Inflammatory macrophage treated with lipopolysaccharide for 1 hour (primary cell): ENCODE measurements at places on chromosomes 16 and 17.

GRCh38 chr16:77041468-77041867 is 149.5 kb upstream of the MON1B start:
- no peak for DNase-seq

DNA sequence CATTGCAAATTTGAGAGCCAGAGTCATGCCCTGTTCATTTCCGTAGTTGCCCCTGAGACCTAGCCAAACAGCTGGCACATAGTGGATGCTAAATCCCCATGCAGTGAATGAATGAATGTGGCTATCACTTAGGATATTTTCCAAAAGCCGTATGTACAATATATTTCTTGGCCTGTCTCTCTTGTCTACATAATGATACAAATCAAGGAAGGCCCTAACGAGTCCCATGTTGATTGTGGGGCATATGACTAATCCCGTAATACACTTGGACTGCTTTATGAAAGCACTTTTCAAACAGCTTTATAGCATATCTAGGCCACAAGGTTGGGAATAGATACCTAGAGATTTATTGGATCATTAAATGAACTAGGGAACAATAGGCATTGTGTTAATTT is 478.0 kb downstream of the SLC39A11 start:
- no peak for DNase-seq

DNA sequence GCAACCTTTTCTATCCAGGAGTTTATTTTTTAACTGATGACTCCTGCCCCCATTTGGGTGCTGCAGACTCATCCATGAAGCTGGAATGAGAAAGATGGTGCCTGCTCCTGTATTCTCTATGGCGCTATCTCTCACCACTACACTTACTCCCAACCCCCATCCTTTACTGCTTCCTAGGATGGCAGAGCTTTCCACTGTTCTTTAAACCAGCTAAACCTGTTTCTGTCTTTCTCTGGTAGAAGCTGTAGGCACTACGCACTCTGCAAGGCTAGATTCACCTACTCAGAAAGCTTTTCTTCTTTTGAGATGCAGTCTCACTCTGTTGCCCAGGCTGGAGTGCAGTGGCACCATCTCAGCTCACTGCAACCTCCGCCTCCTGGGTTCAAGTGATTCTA is 47.0 kb downstream of the ADAMTS18 start:
- no peak for DNase-seq

DNA sequence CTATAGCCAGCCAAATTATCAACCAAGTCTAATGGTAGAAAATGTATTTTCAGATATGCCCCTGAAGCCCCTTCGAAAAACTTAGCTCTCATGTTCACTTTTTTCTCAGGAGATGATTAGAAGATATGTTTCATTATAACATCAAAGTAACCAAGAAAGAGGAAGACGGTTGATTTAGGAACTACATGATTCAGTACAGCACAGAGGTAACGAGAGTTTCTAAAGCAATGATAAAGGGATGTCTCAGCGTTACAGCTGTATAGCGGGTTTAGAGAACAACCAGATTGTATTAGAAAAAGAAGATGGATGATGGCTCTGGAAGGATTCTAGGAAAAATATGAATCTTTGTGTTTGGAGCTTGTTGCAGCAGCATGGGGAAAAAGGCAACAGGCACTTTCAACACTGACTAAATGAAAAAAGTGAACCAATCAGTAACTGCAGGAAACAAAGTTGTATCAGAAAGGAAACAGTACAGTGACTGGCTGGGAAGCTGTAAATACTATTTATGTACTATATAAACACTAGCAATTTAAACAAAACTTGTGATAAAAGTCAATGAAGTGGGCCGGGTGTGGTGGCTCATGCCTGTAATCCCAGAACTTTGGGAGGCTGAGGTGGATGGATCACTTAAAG is 21.5 kb downstream of the MBTD1 start:
- no peak for DNase-seq

DNA sequence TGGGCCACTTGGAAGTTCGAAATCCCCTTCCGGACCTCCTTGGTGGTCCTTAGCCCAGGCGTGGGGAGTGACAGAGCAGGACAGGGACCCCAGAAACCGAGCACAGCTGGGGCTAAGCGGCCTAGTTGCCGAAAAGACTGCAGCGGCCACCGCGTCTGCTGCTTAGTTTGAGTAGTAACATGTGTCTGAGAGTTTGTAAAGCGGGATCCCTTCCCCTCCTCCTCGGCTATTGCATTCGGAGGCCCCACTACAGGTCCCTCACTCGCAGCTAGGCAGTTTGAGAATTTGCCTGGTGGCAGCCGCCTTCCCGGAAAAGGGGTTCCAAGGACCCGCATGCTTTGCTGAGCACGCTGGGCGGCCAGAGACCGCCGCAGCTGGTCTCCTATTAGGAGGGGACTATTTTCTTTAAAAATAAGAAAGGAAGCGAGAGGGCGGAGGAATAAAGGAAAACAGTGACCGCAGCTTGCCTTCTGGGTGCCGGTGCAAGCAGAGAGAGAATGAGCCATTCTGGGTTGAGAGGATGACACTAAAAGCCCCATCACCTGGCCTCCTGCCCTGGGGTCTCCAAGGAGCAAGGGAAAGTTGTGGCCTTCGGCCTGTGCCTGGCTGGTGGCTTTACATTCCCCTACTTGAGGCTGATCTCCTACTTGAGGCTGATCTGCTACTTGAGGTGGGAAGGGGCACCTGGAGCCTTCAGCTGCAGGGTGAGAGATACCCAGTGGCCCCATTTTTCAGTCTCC is 1.1 kb upstream of the HOXB5 start:
- DNase-seq, result no peak

GRCh38 chr16:11639925-11640899 is 28.0 kb upstream of the SNN start:
- peak; percentile 99 for DNase-seq

DNA sequence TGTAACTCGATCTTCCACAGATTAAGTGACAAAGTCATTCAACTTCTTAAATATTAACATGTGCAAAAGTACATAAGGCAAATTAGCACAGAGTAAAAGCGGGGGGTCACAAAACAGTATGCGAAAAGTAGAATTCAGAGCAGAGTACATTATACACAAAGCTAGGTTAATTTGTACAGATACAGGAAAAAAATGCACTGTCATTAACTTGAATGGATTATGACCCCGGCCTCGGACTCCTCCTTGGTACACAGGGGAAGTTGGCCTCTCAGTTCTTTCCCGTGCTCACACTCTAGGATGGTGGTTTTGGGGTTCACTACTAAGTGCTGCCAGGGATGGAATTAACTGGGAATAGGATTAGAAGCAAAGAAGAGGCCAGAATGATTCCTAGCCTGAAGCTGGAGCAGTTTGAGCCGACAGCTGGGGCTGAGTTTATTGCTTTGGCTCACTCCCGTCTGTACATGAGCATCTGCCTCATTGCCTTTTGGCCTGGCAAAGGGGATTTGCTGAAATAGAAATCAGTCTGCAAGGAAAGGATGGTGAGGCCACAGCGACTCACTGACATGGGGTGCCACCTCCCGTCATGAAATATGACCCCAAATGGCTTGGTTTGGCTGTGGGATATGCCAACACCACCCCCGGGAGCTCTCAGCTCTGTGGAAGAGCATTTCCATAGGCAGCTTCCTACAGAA is 23.6 kb downstream of the NTN1 start:
- no peak for DNase-seq

DNA sequence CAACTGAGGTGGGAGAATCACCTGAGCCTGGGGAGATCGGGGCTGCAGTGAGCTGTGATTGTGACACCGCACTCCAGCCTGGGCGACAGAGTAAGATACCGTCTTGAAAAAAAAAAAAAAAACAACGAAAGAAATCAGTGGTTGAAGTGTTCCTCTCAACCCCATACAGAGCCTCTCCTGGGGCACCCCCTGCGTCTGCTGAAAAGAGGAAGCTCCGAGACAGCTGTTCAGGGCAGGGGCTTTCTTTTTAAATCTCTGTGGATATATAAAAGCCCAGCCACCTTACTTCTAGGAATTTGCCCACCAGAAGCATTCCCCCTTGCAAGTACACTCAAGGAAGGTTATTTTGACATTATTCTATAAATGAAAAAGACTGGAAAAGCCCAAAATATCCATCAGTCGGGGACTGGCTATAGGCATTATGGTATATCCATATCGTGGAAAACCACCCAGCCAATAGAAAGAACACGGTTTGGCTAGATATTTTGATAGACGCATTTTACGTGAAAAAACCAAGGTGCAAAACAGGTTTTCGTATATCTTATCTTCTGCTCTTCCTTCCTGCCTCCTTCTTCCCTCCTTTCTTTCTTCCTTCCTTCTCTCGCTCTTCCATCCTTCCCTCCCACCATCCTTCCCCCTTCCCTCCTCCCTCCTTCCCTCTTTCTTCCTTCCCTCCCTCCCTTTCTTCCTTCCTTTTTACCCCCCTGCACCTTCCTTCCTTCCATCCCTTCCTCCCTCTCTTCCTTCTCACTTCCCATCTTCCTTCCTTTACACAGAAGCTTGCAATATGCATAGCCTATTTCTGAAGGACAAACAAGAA is 9.2 kb upstream of the CCL22 start:
- peak; percentile 74 for DNase-seq

DNA sequence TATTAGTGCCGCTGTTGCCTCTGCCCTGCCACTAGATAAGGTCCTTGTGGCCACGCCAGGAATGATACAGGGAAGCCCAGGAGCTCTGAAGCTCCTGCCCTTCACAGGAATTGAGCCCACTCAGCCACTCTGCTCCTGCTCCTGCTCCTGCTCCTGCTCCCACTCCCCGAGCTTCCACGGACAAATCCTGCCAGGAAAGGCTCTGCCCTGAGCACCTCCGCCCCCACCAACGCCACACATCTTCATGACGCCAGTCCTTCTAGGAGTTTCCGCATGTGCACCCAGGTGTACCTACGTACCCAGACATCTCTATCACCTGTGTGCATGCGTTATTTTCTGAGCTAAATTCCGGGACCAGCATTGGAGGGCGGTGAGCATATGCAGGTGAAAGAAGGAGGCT is 369.1 kb downstream of the C16orf95 start:
- no peak for DNase-seq

DNA sequence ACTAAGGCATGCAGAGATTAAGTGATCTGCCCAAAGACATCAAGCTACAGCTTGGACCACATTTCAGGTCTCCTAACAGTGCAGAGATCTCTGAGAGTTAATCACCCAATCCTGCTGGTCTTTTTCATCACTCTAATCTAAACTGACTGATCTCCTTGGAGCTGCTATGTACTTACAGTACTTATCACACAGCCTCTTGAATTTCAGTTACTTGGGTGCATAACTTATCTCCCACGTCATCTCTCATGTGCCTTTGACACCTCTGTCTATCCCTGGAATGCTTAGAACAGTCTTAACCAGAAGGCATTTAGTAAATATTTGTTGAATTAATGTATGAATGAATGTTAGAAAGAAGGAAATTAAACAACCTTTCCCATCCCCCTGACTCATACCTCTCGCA is 139.0 kb downstream of the SNX11 start:
- no peak for DNase-seq

DNA sequence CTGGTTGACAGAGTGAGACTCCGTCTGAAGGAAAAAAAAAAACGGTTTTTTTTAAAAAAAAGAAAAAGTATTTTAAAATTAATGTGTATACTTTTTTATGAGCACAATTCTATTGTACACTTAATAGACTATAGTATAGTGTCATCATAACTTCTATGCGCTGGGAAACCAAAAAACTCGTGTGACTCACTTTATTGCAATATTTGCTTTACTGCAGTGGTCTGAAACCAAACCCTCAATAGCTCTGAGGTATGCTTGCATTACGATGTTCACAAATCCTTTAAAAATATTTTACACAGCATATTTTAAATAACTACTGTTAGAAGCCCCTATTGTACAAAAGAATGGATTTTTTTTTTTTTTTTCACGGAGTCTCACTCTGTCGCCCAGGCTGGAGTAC is 12.4 kb upstream of the MAP2K6 start:
- no peak for DNase-seq

DNA sequence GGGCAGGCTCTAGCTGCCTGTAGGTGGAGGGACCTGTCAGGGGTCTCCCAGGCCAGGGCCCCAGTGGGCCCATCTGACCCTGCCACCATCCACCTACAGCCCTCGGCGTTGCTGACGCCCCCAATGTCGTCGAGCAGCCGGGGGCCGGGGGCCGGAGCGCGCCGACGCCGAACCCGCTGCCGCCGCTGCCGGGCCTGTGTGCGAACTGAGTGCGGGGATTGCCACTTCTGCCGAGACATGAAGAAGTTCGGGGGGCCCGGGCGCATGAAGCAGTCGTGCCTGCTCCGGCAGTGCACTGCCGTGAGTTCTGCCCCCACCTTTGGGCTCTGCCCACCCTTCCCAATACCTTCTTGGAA is 2.2 kb downstream of the FBXL19 start:
- DNase-seq, result no peak

GRCh38 chr17:27565874-27566670 is 64.9 kb upstream of the LGALS9 start:
- no peak for DNase-seq

DNA sequence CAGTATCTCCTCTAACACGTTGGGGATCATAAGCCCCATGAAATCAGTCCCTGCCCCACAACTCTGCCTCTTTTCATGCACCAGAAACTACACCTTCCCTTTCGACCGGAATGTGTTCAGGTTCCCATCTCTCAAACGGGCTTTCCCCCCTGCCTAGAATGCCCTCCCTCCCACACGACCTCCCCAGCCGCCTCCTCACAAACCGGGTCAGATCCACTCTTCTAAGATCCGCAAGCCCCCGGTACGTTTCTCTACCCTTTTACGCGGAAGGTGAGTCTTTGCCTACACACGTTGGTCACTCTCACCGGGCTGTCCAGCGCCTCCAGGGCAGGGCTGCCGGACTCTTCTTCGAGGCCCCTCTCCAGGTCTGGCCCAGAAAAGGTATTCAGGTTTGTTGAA is 708 bp downstream of the DHX33 start:
- DNase-seq, result no peak

- no peak for DNase-seq
These were observed 64.4 kb downstream of the KSR1 start for GRCh38 chr17:27520491-27521185.

DNA sequence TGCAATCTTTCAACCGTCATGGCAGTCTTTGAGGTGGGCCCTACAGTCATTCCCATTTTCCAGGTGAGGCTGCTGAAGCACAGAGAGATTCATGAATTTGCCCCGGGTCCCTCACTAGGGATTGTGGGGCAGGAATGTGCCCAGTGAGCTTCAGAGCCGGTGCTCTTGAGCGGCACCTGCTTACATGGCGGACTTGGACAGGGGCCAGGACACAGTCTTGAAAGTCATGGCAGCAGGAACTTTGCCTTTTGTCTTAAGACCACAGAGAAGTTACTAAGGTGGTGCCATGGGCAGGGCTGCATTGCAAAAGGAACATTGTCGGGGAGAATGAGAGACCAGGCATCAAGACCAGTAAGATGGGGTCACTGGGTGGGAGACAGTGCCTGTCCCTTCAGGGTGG is 363.4 kb downstream of the FOXL1 start:
- DNase-seq, result no peak

GRCh38 chr17:76995387-76996105 is 127.3 kb downstream of the MGAT5B start:
- no peak for DNase-seq

- no peak for DNase-seq
These were observed 168.9 kb downstream of the SHISA9 start for GRCh38 chr16:13070268-13070667.

DNA sequence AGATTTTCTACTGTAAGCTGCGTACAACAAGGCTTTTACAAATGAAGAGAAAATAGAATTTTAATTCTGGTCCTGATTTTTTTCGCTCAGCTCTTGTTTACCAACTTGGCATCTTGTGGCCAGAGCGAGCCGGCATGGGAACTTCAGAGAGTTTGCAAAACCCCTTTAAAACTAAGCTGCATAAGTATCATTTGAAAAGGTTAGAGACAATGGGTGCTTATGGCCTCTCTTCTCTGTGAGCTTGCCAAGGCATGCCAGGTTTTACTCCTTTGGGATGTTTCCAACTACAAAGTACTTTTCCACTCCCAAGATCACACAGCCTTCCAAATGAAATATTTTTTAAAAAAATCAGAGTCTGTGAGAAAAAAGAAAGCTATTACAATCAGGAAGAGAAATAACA is 62.4 kb upstream of the FA2H start:
- DNase-seq, result no peak
